ENCODE measurements at places on chromosomes 2 and 18.

GRCh38 chr2:101698014-101698843, 722 bp downstream of the MAP4K4 start:
- no peak for DNase-seq

- no peak for DNase-seq
These were observed 85.7 kb downstream of the B3GNT2 start for GRCh38 chr2:62281663-62282062.

DNA sequence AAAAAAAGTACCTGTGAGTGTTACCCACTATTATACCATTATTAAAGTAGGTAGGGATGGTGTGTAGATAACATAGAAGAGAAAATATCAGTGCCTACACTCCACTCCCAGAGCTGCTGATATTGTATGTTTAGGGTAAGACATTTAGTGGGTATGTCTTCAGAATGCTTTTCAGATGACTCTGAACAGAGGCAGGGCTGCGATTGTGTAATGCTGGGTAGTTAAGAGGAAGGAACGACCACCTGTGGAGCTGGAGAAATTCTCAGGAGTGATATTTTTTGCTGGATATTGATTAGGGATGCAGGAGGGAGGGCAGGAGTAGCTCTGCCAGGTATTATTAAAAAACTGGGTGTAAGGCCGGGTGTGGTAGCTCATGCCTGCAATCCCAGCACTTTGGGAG, 2.8 kb downstream of the CNOT11 start:
- DNase-seq = no peak

DNA sequence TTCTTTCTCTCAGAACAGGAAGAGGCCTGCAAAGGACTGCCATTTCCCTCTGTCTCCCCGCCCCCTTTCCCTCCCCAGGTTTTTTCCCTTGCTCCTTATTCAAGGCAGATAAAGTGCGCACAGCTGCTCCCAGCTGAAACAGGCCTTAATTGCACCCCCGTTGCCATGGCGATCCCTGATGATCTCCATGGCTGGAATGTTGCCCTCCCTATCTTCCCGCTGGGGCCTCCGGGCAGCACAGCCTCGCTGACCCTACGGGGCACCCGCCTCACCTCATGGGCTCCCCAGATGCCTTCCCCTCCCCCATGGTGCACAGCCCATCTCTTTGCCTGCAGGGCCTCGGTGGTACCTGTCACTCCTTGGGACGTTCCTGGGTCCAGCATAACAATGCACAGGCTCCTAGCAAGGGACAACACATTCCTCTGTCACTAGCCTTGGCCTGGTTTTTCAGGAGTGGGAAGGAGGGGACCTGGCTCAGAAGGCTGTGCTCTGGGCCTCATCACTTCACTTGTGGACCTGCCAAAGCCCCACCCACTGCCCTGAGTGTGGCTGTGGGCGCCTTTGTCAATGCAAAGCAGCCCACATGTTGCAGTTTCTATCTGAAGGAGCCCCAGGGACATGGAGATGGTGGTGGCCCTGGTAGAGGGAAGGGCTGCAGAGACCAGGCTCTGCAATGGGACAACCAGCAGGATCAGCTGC, 115.0 kb downstream of the CELF4 start:
- DNase-seq = no peak

- DNase-seq = no peak
These were observed 88.7 kb downstream of the SLC8A1 start for GRCh38 chr2:40363231-40363630.

DNA sequence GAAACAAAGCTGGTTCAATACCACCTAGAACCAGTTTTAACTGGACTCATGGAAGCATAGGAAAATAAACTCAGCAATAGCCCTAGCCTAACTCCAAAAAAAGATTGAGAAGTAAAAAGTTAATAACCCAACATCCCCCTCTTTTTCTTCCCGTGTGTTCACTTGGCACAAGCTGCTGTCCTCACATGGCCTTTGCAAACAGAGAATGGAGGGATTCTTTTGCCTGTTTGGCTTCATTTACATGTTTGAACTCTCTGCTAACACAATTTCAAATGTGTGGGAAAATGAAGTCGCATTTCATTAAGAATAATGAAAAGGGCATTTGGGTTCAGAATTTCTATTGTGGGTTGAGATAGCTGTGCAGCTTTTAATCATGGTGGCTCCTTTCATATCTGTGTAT, 589.2 kb upstream of the LRRTM1 start:
- DNase-seq = no peak

- DNase-seq = no peak
These were observed 604 bp downstream of the COQ10B start for GRCh38 chr2:197453914-197454398.

DNA sequence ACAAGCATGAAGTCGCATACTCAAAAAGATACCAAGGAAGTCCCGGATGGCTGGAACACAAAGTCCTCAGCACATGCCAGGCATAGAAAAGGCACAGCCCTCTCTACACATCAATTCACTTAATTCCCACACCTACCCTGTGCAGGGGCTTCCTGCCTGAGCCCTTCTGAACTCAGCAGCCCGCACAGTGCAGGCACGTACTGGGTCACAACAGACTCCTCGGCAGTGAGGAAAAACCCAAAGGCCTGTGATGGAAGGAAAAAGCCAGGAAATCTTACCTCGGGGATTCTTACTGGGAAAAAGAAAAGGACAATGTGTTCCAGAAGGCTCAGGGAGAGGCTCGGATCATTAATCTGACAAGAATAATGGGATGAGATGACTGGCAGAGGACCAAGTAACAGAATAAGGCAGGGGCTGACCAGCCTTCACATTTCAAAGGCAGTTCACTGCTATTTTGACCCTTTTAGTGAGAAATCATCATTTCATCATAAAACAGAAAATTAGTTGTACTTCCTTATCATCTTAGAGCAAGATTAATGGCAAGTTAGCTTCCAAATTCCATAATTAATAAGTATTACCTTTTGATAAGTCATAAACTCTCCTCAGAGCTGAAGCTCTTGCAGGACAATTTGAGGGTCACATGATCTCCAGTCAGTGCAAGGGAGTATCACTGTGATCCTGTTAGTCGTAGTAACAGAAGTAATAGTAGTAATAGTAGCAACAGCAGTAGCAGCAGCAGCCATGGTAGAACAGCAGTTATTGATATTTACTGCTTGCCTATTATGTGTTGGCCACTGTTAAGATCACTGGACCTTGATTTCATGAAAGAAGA, 87.4 kb downstream of the STK39 start:
- no peak for DNase-seq

GRCh38 chr2:60002183-60002867, 551.1 kb downstream of the BCL11A start:
- DNase-seq = no peak

Measured in activated CD4-positive, alpha-beta T cell treated with anti-CD3 and anti-CD28 coated beads, Interleukin-2, amount 50 U/mL, for 4 hours (primary cell).